ENCODE measurements at places on chromosomes 4 and X.

DNA sequence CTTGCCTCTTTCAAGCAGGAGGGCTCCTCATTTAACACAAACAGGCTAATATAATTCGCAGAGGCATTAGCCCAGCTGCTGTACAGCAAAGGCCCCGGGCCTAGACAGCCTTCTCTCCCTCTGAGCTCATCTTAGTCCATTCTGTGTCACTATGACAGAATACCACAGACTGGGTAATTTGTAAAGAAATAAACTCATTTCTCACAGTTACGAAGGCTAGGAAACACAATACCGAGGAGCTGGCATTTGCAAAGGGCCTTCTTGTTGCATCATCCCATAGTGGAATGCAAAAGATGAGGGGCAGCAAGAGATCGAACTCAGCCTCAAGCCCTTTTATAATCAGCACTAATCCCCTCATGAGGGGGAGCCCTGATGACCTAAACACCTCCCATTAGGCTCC, 48.5 kb downstream of the TSPAN5 start:
- no peak for DNase-seq
- H3K4me3 ChIP-seq: no peak overlapping the region
- H3K27ac ChIP-seq: no peak overlapping the region
- H3K36me3 ChIP-seq: no peaks in the 10 kb centered on the region

DNA sequence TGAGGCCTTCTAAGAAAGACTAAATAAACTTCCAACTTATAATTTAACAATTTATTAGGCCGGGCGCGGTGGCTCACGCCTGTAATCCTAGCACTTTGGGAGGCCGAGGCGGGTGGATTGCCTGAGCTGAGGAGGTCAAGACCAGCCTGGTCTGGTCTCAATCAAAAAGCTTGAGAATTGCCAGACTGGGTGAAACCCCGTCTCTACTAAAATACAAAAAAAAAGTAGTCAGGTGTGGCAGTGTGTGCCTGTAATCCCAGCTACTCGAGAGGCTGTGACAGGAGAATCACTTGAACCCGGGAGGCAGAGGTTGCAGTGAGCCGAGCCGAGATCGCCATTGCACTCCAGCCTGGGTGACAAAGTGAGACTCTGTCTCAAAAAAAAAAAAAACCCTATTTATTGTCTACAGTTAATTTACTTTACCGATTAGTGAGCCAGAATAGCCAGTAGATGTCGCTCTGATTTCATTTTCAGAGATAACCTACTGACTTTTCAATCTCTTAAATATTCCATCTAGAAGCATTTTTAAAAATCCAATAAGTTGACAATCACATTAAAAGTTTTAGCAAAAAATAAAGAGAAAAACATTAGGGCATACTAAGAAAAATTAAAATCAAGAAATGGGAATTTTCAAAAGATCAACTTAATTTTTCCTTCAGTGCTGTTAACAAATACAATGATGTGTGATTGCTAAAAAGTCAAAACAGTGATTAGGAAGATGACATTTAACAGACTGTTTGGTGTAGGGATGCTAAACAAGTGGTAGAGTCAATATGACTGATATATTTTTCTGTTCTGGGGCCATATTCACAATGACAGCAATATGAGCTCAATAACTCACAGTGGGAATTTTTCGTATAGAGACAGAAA, 4.3 kb upstream of the SHROOM3 start:
- H3K36me3 ChIP-seq: no peaks in the 10 kb centered on the region
- peak overlapping the region; percentile 45 for H3K4me3 ChIP-seq
- no peak overlapping the region for H3K27ac ChIP-seq
- H3K27me3 ChIP-seq: no peaks in the 10 kb centered on the region
- no peak for DNase-seq

DNA sequence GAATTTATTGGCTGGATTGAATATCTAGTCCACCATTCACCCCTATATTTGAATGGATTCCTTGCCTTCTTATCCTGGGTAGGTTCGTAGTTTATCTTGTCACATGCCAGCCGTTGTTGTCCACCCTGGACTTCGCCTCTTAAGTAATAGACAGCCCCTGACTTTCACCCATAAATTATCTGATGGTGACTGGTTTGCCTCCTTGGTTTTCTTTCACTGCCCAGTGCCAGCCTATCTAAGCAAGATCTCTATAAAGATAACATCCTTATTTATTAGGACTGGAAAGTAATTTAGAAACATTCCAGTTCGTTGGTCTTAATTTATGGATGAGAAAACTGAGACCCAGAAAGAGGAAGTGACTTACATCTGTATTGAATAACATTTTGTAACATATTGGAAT, 410.3 kb downstream of the RPA4 start:
- no peaks in the 10 kb centered on the region for H3K36me3 ChIP-seq
- H3K27ac ChIP-seq: no peak overlapping the region
- H3K4me1 ChIP-seq: peaks cover 17% of the 10 kb centered on the region
- no peak for DNase-seq

GRCh38 chr4:131091896-131092295, 1995.9 kb downstream of the C4orf33 start:
- no peaks in the 10 kb centered on the region for H3K27me3 ChIP-seq
- peaks cover 4% of the 10 kb centered on the region for H3K4me1 ChIP-seq
- no peaks in the 10 kb centered on the region for H3K36me3 ChIP-seq
- DNase-seq: no peak
- H3K4me3 ChIP-seq: no peak overlapping the region

DNA sequence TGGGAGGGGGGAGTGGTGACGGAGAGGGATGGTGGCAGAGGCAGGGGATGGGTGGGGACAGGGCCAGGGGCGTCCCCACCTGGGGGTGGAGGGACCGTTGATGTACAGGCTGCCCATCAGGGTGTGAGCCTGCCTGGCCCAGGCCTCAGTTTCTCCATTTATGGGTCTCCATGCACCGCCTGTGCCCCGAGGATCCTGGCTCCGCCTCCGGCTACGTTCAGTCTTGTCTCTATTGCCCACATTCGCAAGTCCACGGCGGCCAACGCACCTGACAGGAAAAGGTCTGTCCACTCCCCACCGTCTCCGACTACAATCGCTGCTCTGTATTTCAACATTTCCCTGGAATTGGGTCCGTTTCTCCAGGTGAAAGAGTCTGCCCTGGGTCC, 96.3 kb upstream of the NKX1-1 start:
- peaks cover 18% of the 10 kb centered on the region for H3K27me3 ChIP-seq
- peak; percentile 34 for DNase-seq
- H3K36me3 ChIP-seq: no peaks in the 10 kb centered on the region

- no peak overlapping the region for H3K4me3 ChIP-seq
- H3K4me1 ChIP-seq: peaks cover 2% of the 10 kb centered on the region
- H3K27ac ChIP-seq: no peak overlapping the region
- no peaks in the 10 kb centered on the region for H3K27me3 ChIP-seq
These were observed 30.8 kb downstream of the NBDY start for GRCh38 chrX:56759736-56760409.

- H3K36me3 ChIP-seq: no peaks in the 10 kb centered on the region
- peaks cover 4% of the 10 kb centered on the region for H3K27me3 ChIP-seq
- peak overlapping the region; percentile 82 for H3K4me3 ChIP-seq
- DNase-seq: peak; percentile 46
- H3K27ac ChIP-seq: peak overlapping the region; percentile 88
- peaks cover 7% of the 10 kb centered on the region for H3K4me1 ChIP-seq
These were observed 4.9 kb downstream of the PLAC8 start for GRCh38 chr4:83109480-83110222.

DNA sequence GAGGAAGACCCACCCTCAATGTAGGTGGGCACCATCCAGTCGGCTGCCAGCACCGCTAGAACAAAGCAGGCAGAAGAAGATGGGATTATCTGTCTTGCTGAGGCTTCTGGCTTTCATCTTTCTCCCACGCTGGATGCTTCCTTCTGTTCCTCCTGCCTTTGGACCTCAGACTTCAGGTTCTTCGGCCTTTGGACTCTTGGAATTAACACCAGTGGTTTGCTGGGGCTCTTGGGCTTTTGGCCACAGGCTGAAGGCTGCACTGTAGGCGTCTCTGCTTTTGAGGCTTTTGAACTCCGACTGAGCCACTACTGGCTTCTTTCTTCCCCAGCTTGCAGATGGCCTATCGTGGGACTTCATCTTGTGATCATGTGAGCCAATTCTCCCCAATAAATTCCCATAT, 55.1 kb downstream of the PDLIM5 start:
- no peak for DNase-seq
- no peaks in the 10 kb centered on the region for H3K36me3 ChIP-seq
- H3K4me3 ChIP-seq: no peak overlapping the region
- peaks cover 3% of the 10 kb centered on the region for H3K4me1 ChIP-seq
- H3K27me3 ChIP-seq: no peaks in the 10 kb centered on the region

DNA sequence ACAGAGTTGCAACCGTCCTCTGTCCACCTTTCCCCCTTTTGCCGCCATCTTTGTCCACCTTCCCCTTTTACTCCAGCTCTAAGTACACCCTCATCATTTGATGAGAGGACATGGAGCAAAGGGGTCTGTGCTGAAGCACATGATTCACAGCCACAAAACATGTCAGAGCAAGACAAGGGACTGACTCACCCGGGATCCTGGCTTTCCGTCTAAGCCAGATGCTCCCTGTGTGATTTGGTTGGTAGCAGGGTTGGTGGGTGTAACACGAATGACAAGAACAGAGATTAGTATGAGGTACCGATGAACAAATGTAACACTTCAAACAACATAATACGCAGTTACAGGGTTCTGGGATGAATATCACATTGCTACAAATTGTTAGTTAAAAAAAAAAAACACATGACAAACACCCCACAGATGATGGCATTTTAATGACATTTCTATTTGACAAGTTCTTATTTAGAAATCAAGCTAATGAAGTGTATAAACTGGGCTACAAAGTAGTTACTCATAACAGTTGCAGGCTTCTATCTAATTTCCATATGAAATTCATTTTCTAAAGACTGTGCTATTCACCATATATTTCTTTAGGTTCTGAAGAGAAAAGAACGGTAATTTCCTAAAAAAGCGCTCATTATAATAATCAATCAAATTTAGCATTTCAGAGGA, 71.4 kb upstream of the ETNPPL start:
- DNase-seq: no peak
- H3K27ac ChIP-seq: no peak overlapping the region
- no peaks in the 10 kb centered on the region for H3K27me3 ChIP-seq
- peaks cover 44% of the 10 kb centered on the region for H3K4me1 ChIP-seq
- H3K4me3 ChIP-seq: no peak overlapping the region
- no peaks in the 10 kb centered on the region for H3K36me3 ChIP-seq

- no peak for DNase-seq
- H3K27ac ChIP-seq: no peak overlapping the region
- H3K4me3 ChIP-seq: no peak overlapping the region
- H3K4me1 ChIP-seq: no peaks in the 10 kb centered on the region
These were observed 711.4 kb upstream of the GALNTL6 start for GRCh38 chr4:171101845-171102244.

GRCh38 chr4:23876418-23877089, 13.3 kb downstream of the PPARGC1A start:
- no peak overlapping the region for H3K4me3 ChIP-seq
- no peaks in the 10 kb centered on the region for H3K36me3 ChIP-seq

DNA sequence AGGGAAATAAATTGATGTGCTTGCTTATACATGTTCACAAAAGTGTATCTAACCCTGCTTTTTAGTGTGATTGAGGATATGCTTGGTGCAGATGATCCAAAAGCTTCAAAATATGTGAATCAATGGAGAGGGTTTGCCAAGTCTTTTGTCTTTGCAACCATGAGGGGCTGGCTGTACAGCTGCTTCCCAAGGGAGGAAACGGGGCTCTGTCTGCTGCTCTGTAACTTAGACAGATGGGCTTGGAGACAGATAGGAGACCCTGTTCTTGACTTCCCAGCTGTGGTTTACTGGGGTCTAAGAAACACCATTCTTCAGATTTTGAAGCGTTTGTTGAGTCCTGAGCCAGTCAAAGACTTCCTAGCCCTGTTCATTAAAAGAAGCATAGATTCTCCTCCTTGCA, 152.3 kb downstream of the DCLK2 start:
- peaks cover 26% of the 10 kb centered on the region for H3K36me3 ChIP-seq
- no peaks in the 10 kb centered on the region for H3K27me3 ChIP-seq
- peaks cover 55% of the 10 kb centered on the region for H3K4me1 ChIP-seq
- H3K27ac ChIP-seq: peak overlapping the region; percentile 27

GRCh38 chr4:17512973-17513665, 1.2 kb upstream of the QDPR start:
- peaks cover 38% of the 10 kb centered on the region for H3K27me3 ChIP-seq
- H3K36me3 ChIP-seq: peaks cover 4% of the 10 kb centered on the region

GRCh38 chr4:87654487-87655044, 4.5 kb downstream of the DMP1 start:
- no peak overlapping the region for H3K27ac ChIP-seq
- no peak for DNase-seq
- no peak overlapping the region for H3K4me3 ChIP-seq
- no peaks in the 10 kb centered on the region for H3K27me3 ChIP-seq

DNA sequence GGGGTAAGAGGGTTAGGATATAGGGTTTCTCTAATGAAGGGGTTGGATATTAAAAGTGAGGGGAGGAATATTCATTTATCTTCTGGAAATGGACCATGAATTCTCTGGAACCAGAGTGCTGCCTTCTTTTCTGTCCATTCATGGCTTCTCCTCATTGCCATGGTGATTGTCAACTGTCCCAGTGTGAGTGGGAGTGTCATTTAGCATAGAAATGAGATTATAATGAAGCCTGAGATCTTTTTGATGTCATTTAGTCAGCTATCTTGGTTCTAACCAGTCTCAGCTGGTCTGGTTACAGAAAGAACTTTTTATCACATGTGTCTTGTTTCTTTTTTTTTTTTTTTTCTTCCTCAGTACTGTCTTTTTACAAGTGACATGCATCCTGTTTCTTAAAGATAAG, 497.3 kb upstream of the PITX2 start:
- H3K4me1 ChIP-seq: no peaks in the 10 kb centered on the region
- no peak overlapping the region for H3K27ac ChIP-seq
- no peak overlapping the region for H3K4me3 ChIP-seq
- DNase-seq: no peak
- H3K27me3 ChIP-seq: no peaks in the 10 kb centered on the region
- H3K36me3 ChIP-seq: peaks cover 2% of the 10 kb centered on the region

- H3K27me3 ChIP-seq: no peaks in the 10 kb centered on the region
- DNase-seq: no peak
- peak overlapping the region; percentile 87 for H3K27ac ChIP-seq
These were observed 37.9 kb upstream of the GYPA start for GRCh38 chr4:144178414-144178813.

- peaks cover 3% of the 10 kb centered on the region for H3K4me1 ChIP-seq
- no peak overlapping the region for H3K27ac ChIP-seq
- no peak for DNase-seq
These were observed 89.6 kb downstream of the SCD5 start for GRCh38 chr4:82708982-82709381.

DNA sequence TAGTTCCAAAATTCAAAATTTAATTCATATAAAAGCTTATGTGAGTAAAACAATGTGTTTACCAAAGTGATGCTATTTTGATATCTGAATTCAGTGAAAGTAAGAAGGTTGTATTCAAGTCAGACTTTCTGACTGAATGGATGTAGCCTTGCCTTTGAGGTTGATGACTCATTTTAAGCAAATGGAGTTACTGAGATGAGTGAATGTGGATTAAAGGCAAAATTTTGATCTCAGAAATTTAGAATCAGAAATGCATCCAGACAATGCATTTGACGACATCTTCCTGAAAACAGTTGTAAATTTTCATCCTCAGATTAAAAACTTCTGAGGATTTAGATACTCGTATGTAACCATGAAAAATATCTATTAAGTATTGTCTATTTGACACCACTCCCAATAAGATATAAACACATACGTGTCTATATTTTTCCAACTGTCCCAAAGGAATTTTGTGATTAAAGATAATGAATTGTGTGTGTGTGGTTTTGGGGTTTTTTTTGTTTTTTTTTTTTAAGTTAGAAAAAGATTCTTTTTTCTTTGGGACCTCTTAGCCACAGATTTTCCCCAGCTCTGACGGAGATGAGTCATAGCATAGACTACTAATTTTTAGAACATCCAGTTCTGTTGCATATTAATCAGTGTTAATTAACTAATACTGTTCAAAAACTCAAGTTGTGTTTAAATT, 34.4 kb downstream of the NFKB1 start:
- H3K4me3 ChIP-seq: no peak overlapping the region
- H3K27ac ChIP-seq: no peak overlapping the region
- no peaks in the 10 kb centered on the region for H3K27me3 ChIP-seq

All from mesothelial cell of epicardium (in vitro differentiated cells).